Breast epithelium (tissue), 4 donors: ENCODE measurements at places on chromosomes 3 and 15. TPM values are rescaled to one million over a fixed set of nuclear protein-coding genes. Genes with fewer than 3 reads are reported as not detected.

The IGSF10 gene
- total RNA-seq = 14.4 TPM

The CXCR6 gene
- total RNA-seq = 4.5 TPM

DNA sequence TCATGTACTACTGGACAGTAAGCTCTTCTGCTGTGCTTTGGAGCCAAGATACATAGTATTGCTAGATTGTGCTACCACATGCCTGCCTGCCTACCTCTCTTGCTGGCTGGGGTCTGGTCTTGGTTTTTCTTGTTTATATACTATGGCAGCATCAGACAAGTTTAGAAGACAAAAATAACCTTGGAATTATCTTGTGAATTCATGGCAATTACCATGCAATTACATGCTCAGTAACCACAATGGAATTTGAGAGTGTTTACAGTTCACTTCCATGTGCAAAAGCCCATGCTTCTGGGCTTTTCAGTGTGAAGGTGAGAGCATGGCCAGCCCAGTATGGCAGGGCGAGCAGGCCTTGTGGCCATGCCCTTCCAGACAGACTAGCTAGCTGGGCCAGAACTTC lies 48.0 kb upstream of the C15orf61 start:
- H3K27me3 ChIP-seq = no peaks in the 10 kb centered on the region
- DNase-seq = no peak
- H3K4me3 ChIP-seq = no peak overlapping the region
- H3K36me3 ChIP-seq = no peaks in the 10 kb centered on the region
- H3K4me1 ChIP-seq = no peaks in the 10 kb centered on the region

GRCh38 chr15:57444877-57445513 lies 68.7 kb downstream of the CGNL1 start:
- no peak overlapping the region for H3K4me3 ChIP-seq
- H3K27ac ChIP-seq = peak overlapping the region; percentile 62
- H3K27me3 ChIP-seq = no peaks in the 10 kb centered on the region
- no peak for DNase-seq
- no peaks in the 10 kb centered on the region for H3K36me3 ChIP-seq

DNA sequence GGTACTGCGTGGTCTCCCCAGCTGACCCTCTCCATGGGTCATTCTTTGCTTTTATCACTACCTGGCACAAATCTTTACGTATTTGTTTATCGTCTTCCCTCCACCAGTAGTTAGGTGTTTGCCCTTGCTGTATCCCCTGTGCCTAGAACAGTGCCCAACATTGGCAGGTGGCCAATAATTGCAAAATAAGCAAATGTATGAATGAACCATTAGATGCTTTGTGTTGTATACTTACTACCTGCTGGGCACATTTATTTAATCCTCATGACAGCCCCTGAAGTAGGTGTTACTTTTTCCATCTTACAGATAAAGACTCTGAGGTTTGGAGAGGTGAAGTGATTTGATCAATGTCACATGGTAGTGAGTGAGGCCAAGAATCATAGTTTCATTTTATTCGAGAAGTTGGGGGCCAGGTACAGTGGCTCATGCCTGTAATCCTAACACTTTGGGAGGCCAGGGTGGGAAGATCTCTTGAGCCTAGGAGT lies 2.0 kb upstream of the TWF2 start:
- H3K27me3 ChIP-seq = no peaks in the 10 kb centered on the region
- DNase-seq = no peak
- no peaks in the 10 kb centered on the region for H3K36me3 ChIP-seq
- H3K4me1 ChIP-seq = peaks cover 15% of the 10 kb centered on the region

DNA sequence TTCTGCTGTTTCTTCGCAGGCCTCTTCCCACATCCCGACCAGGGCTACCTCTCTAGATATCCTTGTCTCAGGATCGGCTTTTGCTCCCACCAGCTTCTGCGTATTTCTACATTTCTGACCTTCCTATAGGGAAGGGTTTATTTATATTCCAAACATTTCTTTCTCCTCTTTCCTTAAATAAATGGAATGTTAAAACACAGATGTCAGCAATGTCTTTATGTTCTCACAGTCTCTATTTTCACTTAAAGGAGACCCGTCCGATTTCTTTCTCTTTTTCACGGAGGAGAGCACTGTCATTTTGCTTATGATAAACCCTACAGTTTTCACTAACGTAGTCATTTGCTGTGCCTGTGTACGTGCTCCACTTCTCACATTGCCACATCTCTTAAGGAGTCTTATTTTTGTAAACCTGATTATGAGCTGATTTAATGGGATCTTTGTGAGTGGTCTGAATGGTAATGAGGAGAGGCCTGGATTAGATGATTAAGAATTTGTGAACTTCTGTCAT lies 630 bp downstream of the KIF15 start:
- no peaks in the 10 kb centered on the region for H3K4me1 ChIP-seq
- no peaks in the 10 kb centered on the region for H3K27me3 ChIP-seq
- no peaks in the 10 kb centered on the region for H3K36me3 ChIP-seq
- DNase-seq = no peak
- H3K27ac ChIP-seq = no peak overlapping the region

DNA sequence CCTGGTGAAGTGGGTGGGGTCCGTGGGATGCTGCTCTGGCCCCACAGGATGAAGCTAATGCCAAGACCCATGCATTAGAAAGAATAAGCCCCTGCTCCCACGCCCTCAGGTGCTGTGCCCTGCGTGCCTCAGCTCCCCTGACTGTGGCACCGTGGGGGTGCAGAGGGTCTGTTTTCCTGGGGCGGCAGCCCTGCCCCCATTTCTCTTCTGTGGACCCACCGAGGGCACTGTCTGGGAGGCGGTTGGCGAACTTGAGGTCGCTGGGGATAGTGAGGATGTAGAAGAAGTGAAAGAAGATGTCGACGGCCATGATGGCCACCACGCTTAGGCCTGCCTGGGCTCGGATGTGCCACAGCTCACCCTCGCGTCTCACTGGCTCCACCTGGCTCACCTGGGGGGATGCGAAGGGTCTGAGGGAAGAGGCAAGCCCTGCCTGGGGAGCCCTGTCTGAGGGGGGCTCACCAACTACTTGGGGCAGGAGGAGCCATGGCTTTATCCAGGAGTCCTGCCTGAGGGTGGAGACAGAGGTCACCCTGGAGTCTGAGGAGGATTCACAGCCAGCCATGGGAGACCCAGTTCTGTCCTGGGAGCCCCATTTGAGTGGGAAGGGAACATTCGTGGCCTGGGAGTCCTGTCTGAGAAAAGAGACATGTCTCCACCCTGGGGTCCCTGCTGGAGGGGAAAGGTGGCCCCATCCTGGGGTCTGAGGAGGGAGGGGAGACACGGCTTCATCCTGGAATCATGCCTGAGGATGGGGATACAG lies 5.1 kb downstream of the HHATL start:
- H3K4me1 ChIP-seq = no peaks in the 10 kb centered on the region
- no peak overlapping the region for H3K27ac ChIP-seq
- no peaks in the 10 kb centered on the region for H3K36me3 ChIP-seq
- no peaks in the 10 kb centered on the region for H3K27me3 ChIP-seq
- DNase-seq = peak; percentile 28

The PPM1L gene
- total RNA-seq = 136 TPM

DNA sequence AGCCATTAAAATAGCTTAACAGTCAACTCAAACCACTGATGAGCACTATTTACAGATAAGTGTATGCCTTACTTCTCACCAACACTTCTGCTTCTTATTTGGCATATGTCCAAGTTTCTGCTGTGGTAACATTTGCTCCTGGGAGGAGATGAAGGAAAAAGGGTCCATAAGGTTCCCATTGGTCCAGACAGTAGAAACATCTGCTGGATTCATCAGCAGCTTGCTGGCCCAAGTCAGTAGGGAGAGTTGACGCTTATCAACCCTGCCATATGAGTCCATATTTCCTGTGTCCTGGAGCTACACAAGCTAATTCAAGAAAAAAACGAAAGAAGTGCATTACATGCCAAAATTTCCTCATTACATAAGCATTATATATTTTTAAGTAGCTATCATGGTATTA lies 824.5 kb downstream of the CADM2 start:
- H3K27me3 ChIP-seq = no peaks in the 10 kb centered on the region
- H3K4me3 ChIP-seq = no peak overlapping the region
- H3K27ac ChIP-seq = no peak overlapping the region
- H3K36me3 ChIP-seq = no peaks in the 10 kb centered on the region

DNA sequence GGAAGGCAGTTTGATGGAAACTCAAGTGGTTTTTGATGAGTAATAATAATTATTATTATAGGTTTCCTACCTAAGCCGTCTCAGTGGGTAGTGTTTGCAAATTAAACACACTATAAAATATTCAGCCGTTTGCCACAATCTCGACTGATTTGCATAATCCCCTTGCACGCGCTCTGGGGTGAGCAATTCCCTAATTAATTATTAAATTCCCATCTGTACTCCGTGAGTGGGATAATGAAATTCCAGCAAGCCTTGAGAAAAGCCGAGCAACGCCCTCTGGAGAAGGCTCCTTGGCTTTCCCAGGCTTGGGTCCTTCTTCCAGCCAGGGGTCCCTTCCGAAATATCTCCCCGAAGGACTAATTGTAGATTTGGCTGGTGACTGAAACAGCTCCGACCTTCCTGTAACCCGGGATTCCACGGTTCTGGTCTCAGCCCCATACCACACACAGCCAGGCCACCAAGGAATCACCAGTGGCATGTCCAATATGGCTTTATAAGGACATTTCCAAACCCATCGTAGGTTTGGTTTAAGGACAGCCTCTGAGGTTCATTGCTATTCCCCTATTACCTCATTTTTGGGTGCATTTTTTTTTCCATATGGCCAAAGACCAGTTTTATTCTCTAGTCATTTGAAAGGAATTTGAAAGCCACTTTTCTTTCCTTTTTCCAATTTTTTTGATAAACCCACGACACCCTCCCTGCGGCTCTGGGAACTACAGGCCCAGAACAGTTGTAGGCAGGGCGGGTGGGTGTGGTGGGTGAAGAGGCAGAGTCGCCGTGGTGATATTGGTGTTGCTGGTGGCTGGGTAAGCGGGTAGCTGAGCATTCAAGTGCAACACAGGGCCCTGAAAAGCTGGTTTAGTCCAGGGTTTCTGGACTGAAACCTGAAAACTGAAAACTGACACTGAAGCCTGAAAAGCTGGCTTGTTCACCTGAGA lies 33.2 kb upstream of the RGMA start:
- no peak for DNase-seq
- peak overlapping the region; percentile 19 for H3K4me3 ChIP-seq
- H3K27me3 ChIP-seq = no peaks in the 10 kb centered on the region
- H3K27ac ChIP-seq = no peak overlapping the region
- no peaks in the 10 kb centered on the region for H3K36me3 ChIP-seq
- H3K4me1 ChIP-seq = no peaks in the 10 kb centered on the region

The SUCNR1 gene
- 1.3 TPM for total RNA-seq

The RHCG gene
- total RNA-seq = 1.5 TPM

- no peak for DNase-seq
- H3K27me3 ChIP-seq = no peaks in the 10 kb centered on the region
- H3K4me3 ChIP-seq = peak overlapping the region; percentile 92
- peaks cover 4% of the 10 kb centered on the region for H3K4me1 ChIP-seq
These were observed 1.5 kb downstream of the WHAMM start for GRCh38 chr15:82810890-82811426.

GRCh38 chr15:88020806-88021205 lies 235.7 kb downstream of the NTRK3 start:
- no peak for DNase-seq
- H3K27me3 ChIP-seq = no peaks in the 10 kb centered on the region
- no peaks in the 10 kb centered on the region for H3K4me1 ChIP-seq
- H3K4me3 ChIP-seq = no peak overlapping the region
- no peak overlapping the region for H3K27ac ChIP-seq
